Posterior cingulate gyrus (tissue), 11 donors: ENCODE measurements at places on chromosomes 3 and 15.

DNA sequence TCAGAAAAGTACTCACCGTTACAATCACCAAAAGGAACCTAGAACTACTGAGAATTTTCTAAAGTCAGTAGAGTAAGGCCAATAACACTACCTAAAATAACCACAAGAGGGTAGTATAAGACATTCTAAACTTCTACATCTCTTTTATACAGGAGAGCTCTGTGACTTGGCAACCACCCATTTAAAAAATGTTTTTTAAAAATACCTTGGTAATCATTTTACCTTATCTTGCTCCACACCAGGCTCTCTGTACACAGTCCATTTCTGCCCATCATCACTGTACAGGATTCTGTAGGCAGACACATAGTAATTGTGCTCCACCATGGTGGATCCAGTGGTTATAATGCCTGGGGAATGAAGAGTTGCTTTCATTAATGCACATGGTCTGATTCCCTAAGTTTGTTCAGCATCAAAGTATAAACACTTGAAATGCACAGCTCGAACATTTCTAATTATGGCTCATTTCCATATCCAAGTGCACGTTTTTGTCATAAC, 54.5 kb downstream of the ST3GAL6 start:
- no peak for DNase-seq

GRCh38 chr15:42215913-42216829, 8.1 kb upstream of the VPS39 start:
- no peak for DNase-seq

- no peak for DNase-seq
Measured at GRCh38 chr3:16114429-16114828, 60.1 kb upstream of the GALNT15 start.

DNA sequence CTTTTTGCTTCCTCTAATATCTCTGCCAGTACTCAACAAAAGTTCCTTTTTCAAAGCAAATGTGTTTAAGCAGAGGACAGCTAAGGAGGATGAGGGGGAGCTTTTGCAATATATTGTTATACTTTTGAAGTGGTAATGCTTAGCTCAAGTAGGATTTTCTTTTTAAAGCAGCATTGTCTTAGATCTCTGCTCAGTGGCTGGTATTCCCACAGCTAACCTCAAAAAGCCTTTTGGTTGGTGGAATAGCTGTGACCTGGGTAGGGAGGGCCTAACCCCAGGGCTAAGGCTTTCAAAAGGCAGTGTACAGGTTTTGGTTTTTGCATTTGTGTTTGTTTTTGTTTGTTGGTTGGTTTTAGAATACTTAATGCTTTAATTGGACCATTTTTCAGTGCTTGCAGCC, 76.1 kb downstream of the UBP1 start:
- no peak for DNase-seq

- DNase-seq: no peak
Measured at GRCh38 chr15:91528801-91529200, 324.7 kb upstream of the SLCO3A1 start.
